Sigmoid colon (tissue), 7 donors: ENCODE measurements at places on chromosomes 2 and 18. TPM values are rescaled to one million over a fixed set of nuclear protein-coding genes. Genes with fewer than 3 reads are reported as not detected.

Gene PSMA8
- total RNA-seq = not detected

Gene CPO
- 1.1 TPM for total RNA-seq

Gene CCDC74B
- total RNA-seq = 3.2 TPM

Gene LYG1
- total RNA-seq = 1.2 TPM

Gene TMEM17
- 1.7 TPM for total RNA-seq

DNA sequence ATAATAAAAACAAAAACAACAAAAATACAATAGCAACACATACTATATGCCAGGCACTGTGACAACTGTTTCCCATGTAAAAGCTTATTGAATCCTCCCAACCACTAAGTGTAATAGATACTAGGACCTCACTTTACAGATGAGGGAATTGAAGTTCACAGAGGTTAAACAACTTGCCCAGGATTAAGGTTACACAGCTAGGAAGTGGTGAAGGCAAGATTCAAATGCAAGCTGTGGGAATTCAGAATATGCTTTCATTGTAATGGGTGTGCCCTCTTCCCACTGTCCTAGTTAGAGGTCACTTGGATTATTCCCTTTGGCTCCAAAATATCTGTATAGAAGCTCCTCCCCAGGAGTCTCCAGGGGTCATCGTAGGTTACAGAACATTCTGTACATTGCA is 231.1 kb downstream of the MREG start:
- H3K27ac ChIP-seq = peak overlapping the region; percentile 74
- no peak overlapping the region for H3K4me3 ChIP-seq
- H3K36me3 ChIP-seq = no peaks in the 10 kb centered on the region
- no peaks in the 10 kb centered on the region for H3K27me3 ChIP-seq

DNA sequence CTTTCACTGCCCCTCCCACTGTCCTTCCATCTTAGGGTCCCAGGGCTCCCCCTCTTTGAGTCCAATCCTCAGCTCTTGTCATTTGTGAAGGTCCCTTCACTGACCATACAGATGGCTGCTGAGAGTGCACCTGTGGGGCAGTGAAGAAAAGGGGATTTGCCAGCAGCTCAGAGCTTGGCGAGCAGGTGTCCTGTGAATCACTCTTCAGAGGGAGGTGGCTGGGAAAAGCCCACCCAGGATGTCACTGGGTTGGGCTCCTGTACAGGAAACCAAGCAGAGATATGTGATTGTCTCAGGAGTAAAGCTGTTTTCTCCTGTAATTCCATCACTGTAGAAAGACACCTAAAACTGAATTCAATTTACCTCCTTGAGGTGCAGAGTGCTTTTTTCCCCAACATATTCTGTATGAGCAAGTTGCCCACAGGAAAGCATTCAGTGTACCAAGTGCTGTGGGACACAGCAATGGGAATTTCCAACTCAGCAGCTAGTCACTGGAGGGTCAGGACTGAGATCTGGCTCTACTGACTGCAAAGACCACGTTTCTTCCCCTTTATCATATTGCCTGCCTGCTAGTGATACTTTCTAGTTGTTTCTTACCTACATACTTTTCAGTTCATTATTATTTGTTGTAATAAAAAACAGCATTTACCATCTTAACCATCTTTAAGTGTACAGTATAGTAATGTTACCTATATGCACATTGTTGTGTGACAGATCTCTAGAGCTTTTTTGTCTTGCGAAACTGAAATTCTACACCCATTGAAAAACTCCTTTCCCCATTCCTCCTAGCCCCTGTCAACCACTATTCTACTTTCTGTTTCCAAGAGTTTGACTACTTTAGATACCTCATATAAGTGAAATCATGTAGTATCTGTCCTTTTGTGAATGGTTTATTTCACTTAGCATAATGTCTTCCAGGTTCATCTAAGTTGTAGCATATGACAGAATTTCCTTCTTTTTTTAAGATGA is 239.1 kb downstream of the TSN start:
- H3K27me3 ChIP-seq = no peaks in the 10 kb centered on the region
- DNase-seq = no peak
- no peaks in the 10 kb centered on the region for H3K4me1 ChIP-seq
- no peaks in the 10 kb centered on the region for H3K36me3 ChIP-seq
- H3K4me3 ChIP-seq = no peak overlapping the region

DNA sequence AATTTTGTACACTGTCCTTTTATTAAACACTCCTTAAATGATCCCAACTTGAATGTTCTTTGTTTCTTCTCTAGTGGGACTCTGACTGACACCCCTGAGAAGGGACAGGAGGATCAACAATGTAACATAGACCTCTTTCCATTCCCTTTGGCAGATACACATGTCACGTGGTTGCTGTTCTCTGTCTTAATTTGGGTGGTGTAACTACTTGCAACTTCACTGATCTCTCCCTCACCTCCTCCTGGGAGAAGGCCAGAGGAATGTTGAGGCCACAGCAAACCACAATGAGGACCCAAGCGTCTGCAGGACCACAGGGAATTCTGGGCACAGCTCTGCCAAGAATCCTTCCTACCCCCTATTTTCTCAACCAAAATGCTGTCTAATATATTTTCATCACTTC is 205.6 kb downstream of the RTP5 start:
- H3K4me3 ChIP-seq = no peak overlapping the region
- no peaks in the 10 kb centered on the region for H3K36me3 ChIP-seq
- no peaks in the 10 kb centered on the region for H3K27me3 ChIP-seq
- H3K4me1 ChIP-seq = no peaks in the 10 kb centered on the region
- DNase-seq = no peak

DNA sequence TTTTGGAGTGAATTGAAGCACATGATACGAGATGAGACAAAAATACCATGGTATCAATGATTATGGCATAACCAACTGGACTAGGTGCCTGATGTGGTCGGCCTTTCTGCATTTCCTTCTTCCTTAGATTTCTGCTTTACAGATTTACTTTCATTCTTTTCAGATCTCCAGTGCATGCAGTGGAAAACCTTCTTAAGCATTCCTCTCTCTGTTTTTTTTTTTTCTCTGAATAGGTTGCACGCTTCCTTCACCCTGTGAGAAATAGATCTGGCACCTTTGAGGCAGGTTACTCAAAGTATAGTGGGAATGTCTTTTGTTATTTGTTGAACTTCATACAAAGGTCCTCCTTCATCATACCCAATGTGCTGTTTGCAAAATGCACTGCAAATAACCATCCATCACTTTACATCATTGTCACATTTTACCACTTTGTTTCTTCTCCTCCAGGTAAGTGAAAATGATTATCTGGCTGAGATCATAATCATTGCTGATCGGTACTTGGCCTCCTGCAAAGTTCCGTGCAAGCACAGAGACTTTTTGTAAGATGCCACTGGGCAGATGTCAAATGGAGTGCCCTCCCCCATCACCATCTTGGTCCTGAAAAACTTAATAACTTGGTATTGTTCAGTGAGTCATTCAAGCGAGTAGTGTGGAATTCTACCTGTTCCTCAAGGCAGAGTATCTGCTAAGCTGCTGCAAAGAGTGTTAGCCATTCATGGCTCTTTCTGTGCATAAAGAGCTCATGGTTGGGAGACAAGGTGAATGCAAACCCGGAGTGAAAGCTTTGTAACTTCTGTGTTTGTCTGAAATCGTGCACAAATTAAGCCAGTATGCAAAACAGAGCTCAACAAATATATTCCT is 30.0 kb upstream of the KLHL14 start:
- no peaks in the 10 kb centered on the region for H3K36me3 ChIP-seq
- H3K4me1 ChIP-seq = no peaks in the 10 kb centered on the region
- H3K27me3 ChIP-seq = no peaks in the 10 kb centered on the region
- DNase-seq = no peak
- H3K4me3 ChIP-seq = no peak overlapping the region
- no peak overlapping the region for H3K27ac ChIP-seq

- no peak overlapping the region for H3K4me3 ChIP-seq
- H3K27me3 ChIP-seq = no peaks in the 10 kb centered on the region
- H3K36me3 ChIP-seq = no peaks in the 10 kb centered on the region
- DNase-seq = no peak
Measured at GRCh38 chr2:180505203-180505602, 475.2 kb upstream of the UBE2E3 start.

GRCh38 chr2:10286216-10287037 is 16.3 kb upstream of the HPCAL1 start:
- H3K27me3 ChIP-seq = no peaks in the 10 kb centered on the region
- no peaks in the 10 kb centered on the region for H3K36me3 ChIP-seq
- DNase-seq = no peak
- H3K27ac ChIP-seq = peak overlapping the region; percentile 75
- H3K4me3 ChIP-seq = peak overlapping the region; percentile 2

DNA sequence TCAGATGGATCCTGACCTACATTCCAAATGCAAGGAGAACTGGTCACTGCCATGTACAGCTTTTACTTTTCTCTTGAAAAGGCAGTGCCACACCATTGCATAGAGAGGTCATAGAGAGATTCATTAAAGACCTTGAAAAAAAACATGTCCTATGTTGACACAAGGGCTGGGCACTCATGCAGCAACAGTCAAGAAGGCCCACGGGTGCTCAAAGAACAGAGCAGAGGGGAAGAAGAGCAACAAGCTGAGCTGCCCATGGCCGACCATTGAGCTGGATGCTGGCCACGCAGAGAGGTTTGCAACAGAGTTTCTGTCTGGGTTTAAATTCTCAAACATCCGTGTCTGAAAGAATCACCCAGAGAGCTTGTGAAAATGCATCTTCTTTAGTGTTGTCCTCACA is 99.1 kb downstream of the ADD2 start:
- H3K36me3 ChIP-seq = no peaks in the 10 kb centered on the region
- DNase-seq = peak; percentile 3
- no peak overlapping the region for H3K27ac ChIP-seq

DNA sequence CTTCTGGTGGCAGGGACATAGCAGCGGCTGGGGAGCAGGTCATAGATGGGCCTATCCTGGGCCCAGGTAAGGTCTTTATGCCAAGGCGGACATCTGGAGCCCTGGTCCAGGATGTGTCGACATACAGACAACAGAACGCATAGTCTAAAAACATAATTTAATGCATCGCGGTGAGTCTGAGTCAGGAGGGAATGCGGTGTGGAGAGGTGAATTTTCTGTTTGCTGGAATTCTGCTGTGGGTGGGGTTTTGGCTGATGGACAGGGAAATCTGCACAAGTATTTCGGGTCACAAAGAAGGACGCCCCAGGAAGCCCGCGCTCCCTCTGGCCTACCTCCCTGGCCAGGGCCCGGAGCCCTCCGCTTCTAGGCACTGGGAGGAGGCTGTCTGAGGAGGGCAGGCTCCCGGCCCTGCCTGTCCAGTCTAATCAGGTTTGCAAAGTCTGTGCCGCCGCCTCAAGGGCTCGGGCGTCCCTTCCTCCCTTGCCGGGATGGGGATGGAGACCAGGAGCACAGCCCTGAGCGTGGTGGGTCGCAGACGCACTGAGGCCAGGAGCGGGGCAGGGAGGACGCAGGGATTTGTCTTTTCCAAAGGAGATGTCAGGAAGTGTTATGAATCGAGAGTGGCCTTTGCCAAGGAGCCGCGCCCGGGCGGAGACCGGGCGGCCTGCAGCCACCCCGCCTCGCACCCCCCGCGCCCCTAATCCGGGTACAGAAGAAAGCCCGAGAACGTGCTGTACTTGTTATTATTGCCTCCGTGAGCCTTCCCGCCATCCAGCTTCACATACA is 2.3 kb downstream of the C1QL2 start:
- H3K36me3 ChIP-seq = no peaks in the 10 kb centered on the region
- peaks cover 11% of the 10 kb centered on the region for H3K4me1 ChIP-seq
- H3K4me3 ChIP-seq = no peak overlapping the region
- H3K27ac ChIP-seq = no peak overlapping the region
- no peak for DNase-seq
